ENCODE measurements at places on chromosomes 3 and 15.

DNA sequence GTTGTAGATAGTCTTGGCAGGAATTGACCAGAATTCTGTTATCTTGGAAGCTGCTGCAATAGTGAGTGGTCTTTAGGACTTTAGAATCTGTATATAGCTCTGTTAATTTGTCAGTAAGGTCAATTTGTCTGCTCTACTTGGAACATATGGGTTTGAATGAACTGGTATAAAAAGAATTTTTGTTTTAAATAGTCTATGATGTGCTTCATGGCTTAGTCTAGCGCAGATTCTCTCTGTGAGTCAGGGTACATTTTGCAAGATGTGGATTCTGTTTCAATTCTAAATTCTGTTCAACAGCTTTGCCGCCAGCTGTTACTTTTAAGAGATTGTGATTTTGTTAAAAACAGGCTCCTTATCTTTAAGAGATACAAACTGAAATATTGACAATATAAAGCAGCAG lies 135.9 kb upstream of the AGBL1 start:
- no peak for DNase-seq

DNA sequence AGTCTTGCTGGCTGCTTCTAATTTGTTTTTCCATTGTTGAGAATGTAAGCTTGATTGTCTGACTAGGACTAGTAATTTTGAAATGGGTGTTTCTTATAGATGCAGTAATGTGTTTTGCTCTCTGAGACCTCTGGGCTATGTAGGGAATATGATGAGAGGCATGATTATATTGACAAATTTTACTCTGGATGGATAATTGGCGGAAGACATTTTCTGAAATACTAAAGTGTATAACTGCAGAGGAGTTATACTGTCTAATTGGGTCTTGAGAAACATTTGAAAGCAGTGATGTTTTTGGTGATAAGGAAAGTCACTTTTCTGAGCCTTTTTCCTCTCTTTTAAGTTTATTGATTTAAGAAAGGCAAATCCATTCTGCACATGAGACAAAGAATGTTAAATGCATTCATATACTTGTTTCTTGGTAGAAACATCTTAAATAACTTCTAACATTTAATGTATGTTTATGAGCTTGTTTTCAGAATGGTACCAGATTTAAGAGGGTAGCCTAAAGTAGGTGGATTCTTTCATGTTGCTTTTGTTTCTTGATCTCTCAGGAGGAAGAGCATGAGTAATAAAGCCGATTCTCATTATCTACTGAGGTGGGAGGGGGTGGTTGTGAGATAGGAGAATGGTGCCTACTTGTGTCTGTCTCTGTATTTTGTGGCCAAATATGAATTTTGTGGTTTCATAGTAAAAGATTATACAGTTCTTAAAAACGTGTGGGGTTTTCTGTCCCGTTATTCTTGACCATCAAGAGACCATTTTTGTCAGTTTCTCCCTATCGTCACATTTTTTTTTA lies 2.0 kb downstream of the ATP2C1 start:
- DNase-seq = no peak

DNA sequence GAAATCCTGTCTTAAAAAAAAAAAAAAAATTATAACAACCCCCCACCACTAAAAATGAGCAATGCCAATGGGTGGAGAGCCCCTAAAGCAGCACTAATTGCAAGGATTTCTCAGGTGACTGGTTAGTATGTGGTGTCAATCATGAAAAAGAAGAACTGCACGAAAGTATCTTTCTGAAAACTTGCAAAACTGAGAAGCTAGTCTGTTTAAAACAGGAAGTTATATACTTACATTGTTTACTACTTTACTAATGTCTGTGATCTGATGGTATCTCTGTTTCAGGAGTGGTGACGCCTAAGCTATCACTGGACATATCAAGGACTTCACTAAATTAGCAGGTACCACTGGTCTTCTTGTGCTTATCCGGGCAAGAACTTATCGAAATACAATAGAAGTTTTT lies at the start of gene CCR3:
TSS of gene CCR3 (plus strand) at position 341 of the 400 bp plus-strand sequence. CDS start 22,699 bp downstream, outside the sequence.
- no peak for DNase-seq

DNA sequence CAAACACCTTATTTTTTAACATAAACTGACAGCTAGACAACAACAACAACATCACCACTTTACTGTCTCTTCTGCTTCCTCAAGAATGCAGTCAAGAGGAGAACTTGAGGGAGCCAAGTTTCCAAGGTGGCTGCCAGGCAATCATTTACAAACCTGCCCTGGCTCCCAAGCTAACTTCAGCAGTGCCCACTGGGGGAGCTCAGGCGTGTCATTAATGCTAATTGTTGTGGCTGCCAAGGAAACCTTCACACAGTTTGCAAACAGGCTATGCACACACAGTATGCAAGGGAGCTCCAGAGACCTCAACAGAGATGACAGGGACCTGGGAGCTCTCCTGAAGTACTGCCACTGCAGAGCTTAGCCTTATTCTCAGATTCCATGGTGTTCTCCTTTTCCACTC lies 2.1 kb downstream of the DZIP1L start:
- no peak for DNase-seq

DNA sequence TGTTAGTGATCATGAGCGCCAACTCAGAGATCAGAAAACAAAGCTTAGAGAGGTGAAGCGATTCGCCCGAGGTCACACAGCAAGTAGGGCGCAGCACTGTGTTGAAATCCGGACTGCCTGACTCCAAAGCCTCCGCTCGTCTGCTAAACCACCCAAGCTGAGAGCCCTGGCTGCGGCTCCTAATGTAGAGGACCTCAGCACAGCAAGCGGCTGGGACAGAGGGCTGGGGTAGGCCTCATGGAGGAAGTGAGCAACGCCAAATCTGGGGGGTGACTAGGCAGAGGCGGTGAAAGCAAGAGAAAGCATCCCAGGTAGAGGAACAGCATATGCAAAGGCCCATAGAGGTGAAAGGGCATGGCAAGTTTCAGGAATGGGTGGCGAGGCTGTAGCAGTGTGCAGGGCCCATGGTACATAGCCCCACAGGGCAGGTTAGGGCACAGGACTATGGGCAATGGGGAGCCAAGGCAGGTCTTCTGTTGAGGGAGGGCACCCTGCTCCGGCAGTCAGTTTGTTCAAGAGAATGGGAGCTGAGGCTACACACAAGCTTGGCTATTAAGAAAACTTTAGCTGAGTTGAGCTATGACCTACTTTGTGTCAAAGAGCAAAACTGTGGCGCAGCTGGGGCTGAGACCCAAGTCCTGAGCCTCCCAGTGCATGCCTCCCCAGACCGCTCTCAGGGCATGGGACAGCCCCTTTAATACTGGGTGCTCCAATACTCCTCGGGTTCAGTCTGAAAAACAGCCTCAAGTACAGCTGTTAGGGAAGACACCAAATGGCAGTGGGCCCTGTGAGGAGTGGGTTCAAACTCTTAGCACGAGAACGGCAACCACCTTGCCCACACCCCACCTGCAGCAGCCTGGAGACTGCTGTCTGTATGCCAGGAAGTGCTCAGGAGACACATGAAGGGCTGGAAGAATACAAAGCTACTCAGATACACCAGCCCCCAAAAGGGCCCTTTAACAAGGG lies 988 bp upstream of the CFAP92 start:
- DNase-seq = no peak

GRCh38 chr3:173690542-173691180 lies 293.1 kb downstream of the NLGN1 start:
- DNase-seq = no peak

DNA sequence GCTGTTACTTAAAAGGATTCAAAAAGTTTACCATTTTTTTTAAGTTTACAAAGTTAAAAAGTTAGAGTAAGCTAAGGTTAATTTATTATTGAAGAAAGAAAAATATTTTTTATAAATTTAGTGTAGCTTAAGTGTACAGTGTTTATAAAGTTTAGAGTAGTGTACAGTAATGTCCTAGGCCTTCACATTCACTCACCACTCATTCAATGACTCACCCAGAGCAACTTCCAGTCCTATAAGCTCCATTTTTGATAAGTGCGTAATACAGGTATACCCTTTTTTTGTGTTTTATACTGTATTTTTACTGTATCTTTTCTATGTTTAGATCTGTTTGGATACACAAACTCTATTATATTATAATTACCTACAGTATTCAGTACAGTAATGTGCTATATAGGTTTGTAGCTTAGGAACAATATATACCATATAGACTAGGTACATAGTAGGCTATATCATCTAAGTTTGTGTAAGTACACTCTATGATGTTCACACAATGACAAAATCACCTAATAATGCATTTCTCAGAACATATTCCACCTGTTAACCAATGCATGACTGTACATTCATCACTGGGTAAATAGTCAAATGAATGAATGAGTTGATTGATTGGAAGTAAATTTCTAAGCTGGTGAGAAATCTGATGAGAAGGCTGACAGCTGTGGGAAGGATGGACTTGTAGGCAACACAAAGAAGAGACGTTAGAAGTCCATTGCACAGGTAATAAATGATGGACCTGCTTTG lies 95.2 kb upstream of the CDIN1 start:
- no peak for DNase-seq

GRCh38 chr3:192905980-192906678 lies 11.5 kb downstream of the MB21D2 start:
- DNase-seq = no peak

DNA sequence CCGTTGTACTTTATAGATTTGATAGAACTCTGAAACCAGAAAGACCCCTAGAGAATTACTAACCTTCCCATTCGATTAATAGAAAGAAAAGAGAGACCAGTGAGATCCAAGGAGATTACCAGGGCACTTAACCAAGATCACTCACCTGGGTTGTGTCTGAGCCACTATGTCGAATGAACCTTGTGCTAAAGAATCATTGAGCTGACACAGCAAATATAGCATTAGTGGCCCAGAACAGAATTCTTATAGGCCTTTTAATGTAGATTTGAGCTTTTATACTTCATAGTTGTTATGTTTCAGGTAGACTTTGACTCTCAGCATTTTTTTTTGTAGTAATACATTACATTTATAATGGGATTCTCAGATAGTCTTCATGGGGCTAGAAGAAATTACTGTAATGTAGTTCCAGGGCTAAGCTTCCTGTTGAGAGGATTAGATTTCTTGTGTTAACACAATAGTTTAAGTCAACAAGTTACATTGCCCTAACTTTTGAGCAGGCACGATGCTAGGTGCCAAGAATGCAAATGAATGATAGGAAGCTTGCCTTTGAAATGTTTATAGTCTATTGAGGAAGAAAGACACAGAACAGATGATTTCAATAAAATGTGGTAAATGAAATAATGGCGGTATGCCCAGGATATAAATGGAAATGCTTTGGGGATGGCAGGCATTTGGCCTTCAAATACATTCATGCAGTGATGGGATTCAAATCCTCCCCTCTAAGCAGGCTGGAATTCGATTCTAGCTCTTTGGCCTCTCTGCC lies 24.4 kb upstream of the ABHD10 start:
- DNase-seq = no peak

GRCh38 chr15:88256279-88257230 lies at the start of gene NTRK3:
Gene NTRK3, minus strand, starts transcription at chr15:88256739. Its CDS starts 586 bp downstream, at chr15:88256153.
- no peak for DNase-seq

GRCh38 chr3:156044634-156044975 lies 75.8 kb upstream of the KCNAB1 start:
- DNase-seq = no peak

- no peak for DNase-seq
Measured at GRCh38 chr3:110995461-110996231, 76.0 kb upstream of the NECTIN3 start.

DNA sequence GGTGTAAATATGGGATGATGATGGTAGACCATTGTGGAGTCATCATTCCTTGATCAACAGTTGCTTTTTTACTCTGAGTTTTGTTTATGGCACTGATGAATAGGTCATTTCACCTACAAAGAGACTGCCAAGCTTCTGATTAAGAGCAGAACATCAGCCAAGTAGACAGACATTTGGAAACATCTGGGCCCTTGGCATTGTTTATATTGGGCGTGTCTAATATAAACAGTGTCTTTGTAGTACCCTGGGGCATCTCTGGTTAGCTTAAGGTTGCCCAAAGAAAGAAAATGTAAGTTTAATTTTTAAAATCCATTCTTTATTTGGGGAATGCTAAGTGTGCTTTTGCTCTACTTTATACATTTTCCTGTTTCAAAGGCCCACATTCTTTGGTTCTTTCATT lies 377.0 kb downstream of the FEZF2 start:
- DNase-seq = no peak

DNA sequence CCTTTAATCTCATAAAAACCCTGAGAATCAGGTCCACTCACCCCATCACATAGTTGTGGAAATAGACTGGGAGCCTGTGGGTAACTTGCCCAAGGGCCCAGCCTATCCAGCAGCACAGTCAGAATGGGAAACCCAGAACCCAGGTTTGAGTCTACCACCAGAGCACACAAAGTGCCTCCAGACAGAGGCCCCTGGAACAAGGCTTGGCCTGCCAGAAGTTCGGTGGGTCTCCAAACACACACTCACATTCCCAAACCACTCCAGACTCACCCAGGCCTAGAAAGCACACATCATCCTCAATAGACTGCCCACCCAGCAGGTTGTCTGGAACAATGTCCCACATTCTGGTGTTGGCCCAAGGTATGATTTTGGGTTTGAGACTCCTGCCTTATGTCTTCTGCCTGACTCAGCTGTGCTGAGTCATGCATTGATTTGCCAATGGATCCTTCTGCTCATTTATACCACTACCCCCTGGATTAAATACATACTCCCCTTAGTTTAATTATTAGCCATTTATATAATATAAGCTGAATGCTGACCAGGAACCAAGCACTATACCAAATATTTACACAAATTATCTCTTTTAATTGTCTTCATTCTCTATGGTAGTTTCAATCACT lies 4.5 kb downstream of the SLC12A8 start:
- no peak for DNase-seq

DNA sequence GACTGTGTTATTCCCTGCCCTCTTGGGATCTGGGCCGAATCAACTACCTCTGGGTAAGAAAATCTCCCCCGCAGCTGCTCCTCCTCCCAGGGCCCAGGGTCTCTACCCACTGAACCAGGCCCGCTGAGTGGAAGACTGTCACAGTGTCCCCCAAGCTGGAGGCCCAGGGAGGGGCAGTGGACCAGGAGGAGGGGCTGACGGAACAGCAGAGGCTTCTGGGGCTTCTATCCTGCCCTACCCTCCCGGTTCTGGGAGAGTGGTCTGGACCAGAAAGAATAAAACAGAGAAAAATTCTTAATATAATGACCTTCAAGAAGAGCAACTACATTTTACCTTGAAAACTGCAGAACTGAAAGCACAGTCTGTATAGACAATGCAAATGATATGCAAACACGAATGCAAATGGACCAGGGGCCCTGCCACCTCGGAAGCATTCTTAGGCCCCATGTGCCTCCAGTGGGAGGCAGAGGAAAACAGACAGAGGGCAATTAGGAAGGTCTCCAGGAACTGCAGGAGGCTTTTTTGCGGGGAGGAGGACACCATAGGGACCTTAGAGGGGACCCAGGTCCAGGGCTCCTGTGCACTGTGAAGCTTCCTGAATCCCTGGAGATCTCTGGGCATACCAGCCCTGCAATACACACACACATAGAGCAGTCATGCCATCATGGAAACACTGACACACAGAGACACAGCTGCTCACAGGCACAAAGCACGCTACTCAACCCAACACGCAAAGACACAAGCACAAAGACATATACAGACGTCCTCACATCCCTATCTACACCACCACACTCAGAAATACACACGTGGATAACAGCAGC lies 12.3 kb downstream of the MEGF11 start:
- DNase-seq = no peak

GRCh38 chr3:37441689-37442088 lies 267.3 kb upstream of the LRRFIP2 start:
- no peak for DNase-seq
